ENCODE measurements at places on chromosomes 7 and 10.

DNA sequence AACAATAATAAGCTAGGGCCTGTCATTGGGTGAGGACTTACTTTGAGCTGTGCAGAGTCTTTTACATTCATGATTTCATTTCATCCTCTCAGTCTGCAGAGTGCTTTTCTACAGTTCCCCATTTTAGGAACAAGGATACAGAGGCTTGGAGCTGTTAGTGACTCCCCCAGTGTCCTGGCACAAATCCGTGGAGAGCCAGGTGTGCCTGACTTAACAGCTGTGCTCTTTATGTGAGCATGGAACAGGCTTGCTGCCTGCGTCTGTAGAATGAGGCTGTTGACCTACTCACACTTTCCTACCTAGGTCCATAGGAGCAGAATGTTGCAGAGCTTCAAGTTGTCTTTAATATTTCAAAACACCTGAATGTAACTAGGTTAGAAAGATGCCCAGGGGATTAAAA, 50.4 kb upstream of the BTBD16 start:
- no peak for DNase-seq

DNA sequence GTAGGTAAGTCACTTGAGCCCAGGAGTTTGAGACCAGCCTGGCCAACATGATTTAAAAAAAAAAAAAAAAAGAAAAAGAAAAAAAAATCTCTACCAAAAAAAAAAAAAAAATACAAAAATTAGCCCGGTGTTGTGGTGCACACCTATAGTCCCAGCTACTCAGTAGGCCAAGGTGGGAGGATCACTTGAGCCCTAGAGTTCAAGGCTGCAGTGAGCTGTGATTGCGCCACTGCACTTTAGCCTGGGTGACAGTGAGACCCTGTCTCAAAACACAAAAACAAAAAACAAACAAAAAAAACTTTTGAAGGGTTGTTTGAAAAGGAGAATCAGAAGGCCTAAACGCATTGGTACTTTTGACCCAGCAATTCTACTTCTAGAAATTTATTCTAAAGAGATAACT, 13.7 kb downstream of the TLL2 start:
- DNase-seq, result no peak

DNA sequence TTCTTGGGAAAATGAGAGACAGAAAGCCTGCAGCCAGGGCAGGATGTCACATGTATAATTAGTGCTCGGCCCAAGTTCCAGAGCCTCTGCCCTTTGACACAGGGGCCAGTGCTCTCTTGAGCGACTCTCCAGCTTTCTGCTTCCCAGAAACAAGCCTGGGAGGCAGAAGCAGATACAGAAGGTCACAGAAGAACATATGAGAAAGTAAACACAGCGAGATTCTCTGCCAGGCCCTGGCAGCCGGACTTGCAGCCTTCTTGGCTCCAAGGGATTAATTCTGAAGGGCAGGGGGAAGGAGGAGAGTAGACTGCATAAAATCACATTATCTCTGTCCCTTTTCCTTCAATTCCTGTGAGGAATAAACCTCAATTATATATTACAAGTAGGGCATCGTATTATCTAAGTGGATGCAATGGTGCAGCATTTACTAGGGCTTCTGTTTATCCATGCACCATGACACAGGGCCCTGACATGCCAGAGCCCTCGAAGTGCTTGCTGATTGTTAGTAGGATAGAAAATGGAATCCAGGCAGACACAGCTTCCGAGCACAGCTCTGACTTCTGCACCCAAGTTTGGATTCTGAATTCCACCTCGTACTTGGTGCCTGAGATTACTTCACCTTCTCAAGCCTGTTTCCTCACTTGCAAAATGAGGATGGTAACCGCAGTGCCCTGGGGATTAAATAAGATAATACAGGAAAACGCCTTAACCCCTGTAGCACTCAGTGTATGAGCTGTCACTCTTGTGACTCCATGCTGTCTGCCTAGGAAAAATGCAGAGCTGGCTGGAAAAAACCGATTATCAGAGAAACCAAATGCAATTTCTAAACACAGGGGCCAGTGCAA, 536.5 kb downstream of the TNS3 start:
- DNase-seq, result peak; percentile 36

DNA sequence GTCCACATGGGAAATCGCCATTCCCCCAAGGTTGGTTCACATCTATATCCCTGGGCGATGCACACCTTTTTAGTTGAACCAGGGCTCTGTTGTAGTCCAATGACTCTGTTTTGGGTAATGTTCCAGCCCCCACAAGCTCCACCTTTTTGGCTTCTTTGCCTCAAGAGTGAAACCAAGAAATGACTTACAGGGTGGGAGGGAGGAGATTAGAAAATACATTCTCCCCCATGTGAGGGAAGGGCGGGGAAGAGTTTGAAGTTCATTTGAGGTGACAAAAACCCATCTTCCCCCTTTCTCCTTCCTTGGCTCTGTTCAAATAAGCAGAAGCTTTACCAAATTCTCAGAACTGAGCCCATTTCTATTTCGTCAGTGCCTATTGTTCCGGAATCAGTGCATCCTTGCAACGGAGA, 82.8 kb downstream of the GATA3 start:
- DNase-seq, result no peak

- DNase-seq, result no peak
These were observed 35.2 kb upstream of the MXI1 start for GRCh38 chr10:110172155-110172554.

DNA sequence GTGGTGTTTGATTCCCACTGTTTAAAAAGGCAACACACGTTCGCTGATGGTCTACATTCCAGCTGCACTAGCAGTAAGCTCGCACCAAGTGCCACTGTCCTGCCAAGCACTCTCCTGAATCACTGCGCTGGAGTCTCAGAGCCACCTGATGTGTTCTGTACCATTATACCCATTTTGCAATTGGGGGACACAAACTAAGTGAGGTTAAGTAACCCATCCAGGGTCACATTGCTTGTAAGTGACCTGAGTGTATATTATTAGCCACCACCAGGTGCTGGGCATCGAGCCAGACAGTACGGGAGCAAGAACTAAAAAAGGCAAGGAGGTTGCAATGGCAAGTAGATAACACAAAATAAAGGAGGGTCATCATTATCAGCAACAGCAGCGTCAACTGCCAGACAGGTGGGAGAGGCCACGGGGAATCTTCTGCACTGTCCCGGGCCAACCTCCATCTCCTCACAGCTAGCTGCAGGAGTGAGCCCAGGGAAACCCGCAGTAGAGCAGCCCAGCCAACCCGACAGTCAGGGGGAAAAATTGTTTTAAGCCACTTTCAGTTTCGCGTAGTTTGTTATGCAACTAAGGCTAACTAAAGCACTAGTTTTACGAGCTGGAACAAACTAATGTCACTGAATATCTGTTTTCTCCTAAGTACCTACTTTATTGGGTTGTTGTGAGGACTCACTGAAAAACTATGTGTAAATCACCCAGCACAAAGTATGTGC, 712 bp upstream of the CPVL start:
- DNase-seq, result peak; percentile 24

DNA sequence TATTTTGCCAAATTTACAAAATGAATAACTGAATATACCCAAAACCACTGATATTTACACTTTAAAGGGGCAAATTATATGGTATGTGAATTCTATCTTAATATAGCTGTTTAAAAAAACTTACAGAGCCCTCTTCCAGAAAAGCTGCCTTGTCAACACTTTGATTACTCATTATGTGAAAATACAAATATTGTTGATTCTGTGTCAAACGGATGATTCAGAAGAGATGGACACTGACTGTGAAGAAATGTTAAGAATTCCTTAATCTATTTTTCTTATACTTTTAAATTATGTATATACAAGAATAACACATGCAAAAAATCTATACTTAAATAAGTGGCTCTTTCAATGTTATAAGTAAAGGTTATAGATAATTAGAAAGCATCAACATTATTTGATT, 41.5 kb downstream of the SMURF1 start:
- peak; percentile 37 for DNase-seq

DNA sequence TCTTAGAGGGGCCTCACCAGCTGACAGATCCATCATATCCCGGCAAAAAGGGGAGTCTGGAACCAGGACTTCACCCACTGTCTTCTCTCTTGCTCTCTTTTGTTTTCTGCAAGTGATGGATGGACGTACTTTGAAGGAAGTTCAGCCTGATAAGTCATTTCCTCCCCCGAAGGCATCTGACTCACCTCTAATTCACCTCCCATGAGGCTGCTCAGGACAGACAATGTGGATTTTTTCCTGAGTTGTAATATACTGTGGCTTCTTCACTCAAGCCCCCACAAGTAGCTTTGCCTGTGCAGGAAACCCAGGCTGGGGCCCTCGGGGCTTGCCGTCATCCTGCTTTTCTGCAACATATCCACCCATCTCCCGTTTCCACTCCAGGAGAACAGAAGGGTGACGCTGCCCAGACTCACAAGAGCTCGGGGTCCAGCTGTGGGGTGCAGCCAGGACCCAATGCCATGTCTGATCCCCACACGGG, 70.4 kb downstream of the ASB13 start:
- DNase-seq, result peak; percentile 98

GRCh38 chr7:78587443-78588044, 789.0 kb downstream of the PHTF2 start:
- peak; percentile 46 for DNase-seq

Data from EH (cell line).